ENCODE measurements at places on chromosomes 11 and 22.

DNA sequence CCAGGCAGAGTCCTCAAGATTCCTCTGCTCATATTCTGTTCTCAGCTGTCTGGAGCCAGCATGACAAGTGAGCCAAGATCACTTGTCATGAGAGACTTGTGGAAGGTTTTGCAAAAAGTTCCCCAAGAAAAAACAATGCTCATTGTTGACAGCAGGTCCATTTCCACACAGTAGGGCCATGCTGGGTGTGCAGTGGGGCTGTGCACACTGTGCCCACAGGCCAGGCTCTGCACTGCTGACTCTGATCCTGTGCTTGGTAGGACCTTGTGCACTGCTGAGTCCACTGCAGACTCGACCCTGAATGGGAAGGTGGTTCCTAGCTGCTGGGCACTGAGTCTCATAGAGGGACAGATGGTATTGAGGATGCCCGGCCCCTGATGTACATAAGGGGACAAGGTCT lies 33.9 kb upstream of the IGLL5 start:
- DNase-seq = no peak

DNA sequence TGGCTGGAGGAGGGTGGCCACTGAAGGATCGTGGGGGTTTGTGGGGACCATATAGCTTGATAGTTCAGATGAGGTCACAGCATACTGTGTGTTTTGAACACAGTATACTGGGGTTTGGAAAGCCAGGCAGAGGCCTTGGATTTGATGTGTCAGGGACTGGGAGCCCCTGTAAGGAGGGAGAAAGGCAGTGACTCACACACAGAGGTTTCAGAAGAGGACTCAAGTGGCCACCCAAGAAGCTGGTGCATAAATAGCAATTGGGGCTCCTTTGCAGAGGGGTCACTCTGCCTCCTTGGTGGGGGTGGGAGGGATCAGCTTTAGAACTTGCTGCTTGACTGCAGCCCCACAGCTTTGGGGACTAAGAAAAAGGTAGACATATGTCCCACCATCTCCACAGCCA lies 39.3 kb downstream of the SLC5A1 start:
- no peak for DNase-seq

DNA sequence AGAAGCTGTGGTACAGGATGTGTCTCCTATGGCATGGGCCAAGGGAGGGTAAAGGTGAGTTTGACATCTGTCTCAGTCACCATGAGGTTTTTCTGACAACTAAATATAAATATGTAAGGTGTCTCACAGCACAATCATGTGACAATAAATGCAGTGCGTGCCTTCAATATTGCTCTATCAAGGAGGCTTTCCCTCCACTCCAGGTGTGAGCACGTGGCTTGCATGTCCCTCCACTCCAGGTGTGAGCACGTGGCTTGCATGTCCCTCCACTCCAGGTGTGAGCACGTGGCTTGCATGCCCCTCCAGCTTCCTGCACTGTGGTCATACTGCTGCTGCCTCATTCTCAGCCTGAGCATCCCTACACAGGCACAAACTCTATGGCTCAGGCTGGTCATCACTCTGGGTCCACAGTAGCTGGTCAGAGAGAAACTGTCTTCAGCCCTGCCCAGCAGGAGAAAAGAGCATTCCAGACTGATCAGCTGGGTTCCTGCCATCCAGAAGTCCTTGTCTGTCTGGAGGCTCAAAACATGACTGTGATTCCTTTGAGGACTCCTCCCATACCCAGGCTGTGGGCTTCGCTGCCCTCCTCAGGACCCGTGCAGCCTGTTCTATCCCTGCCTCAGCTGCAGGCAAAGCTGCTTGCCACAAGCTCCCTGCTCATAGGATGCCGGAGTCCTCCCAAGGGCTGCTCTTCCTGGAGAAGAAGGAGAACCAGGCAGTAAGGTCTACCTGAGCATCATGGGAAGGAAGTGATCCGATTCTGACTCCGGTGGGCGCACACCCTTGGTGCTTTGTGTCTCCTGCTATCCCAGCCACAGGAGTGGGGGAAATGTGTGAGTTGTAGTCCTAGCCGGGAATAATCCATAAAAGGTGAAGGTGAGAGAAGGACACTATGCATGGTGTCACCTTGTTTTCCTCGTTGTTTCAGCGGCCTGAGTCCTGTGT lies 33.4 kb upstream of the VPREB1 start:
- no peak for DNase-seq

- no peak for DNase-seq
Observed at GRCh38 chr11:535210-535518, 212 bp downstream of the HRAS start.

DNA sequence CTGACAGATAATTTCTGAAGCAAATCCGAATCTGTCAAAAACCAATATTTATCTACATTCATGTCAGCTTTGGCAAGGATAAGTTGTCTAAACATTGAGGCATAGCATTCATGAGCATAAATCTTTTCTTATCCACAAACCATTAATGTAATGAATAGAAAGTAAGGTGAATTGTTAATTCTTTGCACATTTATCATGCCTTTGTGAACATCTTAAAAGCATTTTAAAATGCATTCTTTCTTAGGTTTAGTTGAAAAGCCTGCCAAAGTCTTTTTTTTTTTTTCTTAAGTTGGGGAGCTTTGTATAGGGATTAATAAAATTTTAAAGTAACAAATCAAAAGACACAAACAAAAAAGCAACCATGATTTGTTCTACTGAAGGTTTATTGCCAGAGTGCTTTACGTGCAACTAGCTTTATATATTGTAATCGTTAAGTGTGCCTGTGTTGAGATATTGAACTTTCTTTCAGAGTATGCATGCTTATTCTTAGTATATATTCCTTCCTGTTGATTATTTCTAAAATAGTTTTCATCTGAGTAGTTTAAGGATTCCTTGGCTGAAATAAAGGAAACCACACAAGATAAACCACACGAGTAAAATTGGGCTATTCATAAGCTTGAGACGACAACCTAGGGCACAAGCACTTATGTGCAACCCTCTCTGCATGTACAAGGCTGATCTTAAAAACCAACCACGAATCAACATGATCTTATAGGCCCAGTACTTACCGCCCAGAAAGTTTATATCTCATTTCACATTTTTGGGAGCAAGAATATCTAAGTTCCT lies 1110.9 kb upstream of the CNTN5 start:
- DNase-seq = no peak

DNA sequence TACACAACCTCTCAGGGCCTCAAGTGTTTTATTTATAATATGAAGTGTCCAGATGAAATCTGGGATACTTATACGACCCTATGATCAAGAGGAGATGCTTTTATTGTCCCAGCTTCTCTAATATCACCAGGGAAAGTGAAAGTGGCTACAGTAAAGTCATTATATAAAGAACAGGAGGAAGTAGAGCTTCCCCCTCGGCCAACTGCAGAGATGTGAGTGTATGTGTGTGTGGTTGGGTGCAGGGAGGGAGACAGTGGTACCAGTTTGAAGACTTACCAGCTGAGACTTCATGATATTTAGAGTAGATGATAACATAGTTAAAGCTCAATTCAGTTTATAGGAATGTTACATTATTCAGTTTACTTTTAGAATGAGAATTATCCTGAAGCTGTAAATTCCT lies 373.6 kb upstream of the DDI1 start:
- peak; percentile 13 for DNase-seq

DNA sequence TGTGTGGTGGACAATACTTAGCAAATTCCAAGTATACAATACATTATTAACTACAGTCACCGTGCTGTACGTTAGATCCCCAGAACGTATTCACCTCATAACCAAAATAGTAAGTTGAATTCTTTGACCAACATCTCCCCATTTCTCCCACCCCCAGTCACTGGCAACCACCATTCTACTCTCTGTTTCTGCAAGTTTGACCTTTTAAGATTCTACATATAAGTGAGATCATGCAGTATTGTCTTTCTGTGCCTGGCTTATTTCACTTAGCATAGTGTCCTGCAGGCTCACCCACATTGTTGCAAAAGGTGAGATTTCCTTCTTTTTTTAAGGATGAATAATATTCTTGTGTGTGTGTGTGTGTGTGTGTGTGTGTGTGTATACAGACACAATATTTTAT lies 59.1 kb downstream of the IRAG1 start:
- no peak for DNase-seq

- DNase-seq = peak; percentile 12
Observed at GRCh38 chr22:42544686-42545085, 9.1 kb upstream of the SERHL2 start.

GRCh38 chr11:133929401-133930052 lies 27.2 kb downstream of the IGSF9B start:
- DNase-seq = no peak

DNA sequence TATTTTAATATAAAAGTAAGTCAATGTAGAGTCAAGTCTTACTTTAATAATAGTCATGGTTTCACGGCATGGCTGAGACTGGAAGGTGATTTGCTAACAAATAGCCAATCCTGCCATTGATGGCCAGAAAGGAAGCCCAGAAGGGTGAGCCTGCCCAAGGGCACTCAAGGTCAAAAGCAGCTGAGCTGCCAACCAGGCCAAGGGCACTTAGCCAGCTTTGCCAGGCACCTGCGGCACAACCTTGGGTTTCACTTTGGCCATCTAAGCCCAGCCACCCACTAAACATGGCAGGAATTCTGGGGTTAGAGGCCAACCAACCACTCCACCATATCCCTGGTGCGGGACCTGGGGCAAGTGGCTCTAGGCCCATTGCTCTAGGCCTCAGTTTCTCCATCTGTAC lies 4.2 kb downstream of the LHFPL7 start:
- DNase-seq = no peak

DNA sequence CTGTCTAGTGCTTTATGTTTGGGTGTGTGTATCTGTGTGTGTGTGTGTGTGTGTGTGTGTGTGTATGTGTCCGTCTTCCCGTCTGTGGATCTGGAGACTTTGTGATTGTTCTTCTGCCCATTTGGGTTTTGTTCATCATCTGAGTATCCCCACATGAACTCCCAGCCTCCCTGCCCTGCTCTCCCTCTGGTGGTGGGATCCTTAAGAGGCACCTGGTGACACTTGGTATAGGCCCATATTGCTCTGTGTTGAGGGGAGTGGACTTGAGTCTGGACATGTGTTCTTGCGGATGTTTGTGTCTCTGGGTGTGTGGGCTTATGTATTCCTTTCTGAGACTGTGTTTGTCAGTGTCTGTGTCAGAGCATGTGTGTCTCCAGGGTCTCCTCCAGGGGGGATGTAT lies 15.3 kb downstream of the RCOR2 start:
- DNase-seq = no peak

DNA sequence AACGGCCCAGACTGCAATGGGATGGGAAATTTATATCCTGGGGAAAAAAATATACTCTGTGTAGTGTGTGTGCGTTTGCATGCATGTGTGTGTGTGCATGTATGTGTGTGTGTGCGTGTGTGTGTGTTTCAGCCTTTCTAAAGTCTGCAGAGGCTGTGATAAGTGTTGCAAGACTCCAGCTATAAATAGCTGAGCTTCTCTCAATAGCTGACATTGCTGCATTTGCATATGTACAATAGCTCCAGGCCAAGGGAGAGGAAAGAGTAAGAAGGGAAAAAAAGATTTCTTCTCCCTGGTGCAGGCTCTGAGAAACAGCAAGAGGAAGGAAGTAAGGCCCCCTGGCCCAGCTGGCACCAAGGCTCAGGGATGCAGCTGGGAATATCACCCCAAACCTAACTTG lies 483.0 kb downstream of the MN1 start:
- peak; percentile 33 for DNase-seq

DNA sequence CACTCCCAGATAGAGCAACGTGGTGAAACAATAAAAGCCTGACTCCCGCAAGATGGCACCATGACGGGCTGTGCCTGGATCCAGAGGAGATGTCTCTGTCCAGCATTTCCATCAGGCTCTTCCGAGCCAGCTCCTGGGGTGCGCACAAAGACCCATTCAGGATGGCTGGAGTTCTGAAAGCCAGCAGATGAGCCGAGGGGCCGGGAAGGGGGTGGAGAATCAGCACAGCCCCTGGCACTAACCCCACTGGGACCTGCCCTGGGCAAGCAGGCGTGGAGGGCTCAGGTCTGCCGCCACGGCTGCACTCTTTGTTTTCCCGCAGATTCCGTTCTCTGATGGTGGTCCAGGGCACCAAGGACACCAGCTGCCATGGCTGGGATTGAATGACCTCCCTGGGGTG lies 97.2 kb upstream of the BLID start:
- DNase-seq = no peak

- no peak for DNase-seq
Observed at GRCh38 chr11:86346513-86346912, 28.2 kb upstream of the CCDC81 start.

GRCh38 chr22:33851821-33852384 lies 68.4 kb downstream of the LARGE1 start:
- no peak for DNase-seq

DNA sequence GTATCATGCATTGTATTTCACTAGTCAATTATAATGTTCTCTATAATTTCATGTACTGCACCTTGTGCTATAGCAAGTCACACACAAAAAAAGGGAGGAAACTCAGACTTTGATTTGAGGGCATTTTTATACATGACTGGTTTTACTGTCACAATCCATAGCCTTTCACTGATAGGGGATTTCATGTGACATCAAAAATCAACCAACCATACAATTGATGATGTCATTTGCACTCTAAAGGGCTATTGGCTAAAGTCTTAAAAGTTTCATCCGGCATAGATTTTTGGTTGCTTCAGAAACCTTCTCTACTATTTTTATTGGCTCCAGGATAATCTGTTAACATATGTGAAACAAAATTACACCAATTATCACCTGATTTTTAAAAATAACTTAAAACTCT lies 237.8 kb downstream of the DCDC1 start:
- no peak for DNase-seq

GRCh38 chr11:10693509-10694081 lies at the start of gene IRAG1:
Gene IRAG1 (minus strand): TSS chr11:10693755. CDS start chr11:10693602, 153 bp downstream.
- no peak for DNase-seq

Measured in inflammatory macrophage treated with lipopolysaccharide for 1 hour (primary cell).